ENCODE measurements at places on chromosomes 1 and 21.

DNA sequence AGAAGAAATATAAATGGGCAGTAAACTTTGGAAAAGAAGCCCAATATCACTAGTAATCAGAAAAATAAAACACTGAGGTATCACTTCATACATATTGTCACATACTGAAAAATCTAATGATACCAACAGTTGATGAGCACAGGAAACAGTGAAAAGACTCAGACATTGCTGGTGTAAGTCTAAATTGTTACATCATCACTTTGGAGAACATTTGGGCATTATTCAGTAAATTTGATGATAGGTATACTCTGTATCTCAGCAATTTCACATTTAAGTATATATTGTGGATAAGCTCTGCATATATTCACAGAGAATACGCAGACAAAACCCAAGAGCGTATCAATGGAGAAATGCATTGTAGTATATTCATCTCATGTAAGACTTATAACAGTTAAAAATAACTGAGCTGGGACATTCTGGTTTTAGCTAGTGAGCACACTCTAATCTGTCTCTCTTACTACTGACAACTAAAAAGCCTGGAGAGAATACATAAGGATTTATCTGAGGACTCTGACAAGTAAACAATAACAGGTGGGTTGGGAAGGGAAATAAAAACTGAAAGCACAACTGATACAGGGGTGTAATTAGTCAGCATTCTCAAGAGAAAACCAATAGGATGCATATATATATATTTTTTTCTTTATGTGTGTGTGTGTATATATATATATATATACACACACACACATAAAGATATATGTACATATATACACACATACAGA lies 212.7 kb upstream of the JUN start:
- H3K27me3 ChIP-seq = no peaks in the 10 kb centered on the region
- no peak for DNase-seq
- no peaks in the 10 kb centered on the region for H3K4me1 ChIP-seq
- H3K27ac ChIP-seq = no peak overlapping the region
- H3K36me3 ChIP-seq = no peaks in the 10 kb centered on the region

GRCh38 chr1:28313702-28314546 lies 14.9 kb upstream of the MED18 start:
- H3K27me3 ChIP-seq = no peaks in the 10 kb centered on the region
- no peak for DNase-seq
- no peak overlapping the region for H3K27ac ChIP-seq
- H3K4me1 ChIP-seq = no peaks in the 10 kb centered on the region
- no peak overlapping the region for H3K4me3 ChIP-seq

DNA sequence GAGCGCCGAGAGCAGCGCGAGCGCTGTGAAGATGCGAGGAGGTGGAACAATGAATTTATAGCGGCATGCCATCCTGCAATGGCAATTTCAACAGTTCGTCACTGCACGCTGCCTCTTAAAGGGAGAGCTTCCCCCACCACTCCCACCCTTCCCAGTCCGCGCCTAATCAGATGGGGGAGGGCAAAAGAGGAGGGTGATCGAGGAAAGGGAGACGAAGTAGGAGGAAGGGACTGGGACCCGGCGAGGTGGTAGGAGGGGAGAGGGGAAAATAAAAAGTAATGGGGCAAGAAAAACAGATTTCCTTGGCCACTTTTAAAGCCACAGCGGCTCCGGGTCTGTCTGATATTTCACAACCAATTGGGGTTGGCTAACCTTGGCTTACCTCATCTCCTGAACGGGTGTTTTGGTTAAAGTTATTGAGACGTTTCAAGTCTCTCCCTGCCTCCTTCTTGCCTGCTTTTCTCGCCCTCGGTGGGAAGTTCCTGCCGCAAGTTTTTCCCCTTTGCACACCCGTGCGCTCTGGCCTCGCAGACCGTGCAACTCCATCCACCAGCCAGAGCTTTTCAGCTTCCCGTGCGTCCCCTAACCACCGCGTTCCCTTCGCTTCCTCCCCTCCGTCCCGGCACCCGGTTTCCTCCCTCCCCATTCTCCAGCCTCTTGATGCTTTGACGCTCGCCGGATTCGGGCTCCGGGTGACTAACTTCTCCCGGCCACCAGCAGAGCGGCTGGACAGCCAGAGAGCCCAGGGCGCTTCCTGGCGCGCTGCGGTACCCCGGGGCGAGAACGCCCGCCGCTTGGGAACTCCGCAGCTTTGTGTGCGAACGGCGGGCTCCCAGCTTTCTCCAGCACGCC lies at the start of gene ADAMTS5:
Gene ADAMTS5, minus strand, starts transcription at position 27 of the 852 bp plus-strand sequence. CDS start 697 bp downstream, outside the sequence.
- peaks cover 22% of the 10 kb centered on the region for H3K27me3 ChIP-seq
- no peaks in the 10 kb centered on the region for H3K4me1 ChIP-seq
- no peak for DNase-seq

- no peak for DNase-seq
- peak overlapping the region; percentile 79 for H3K4me3 ChIP-seq
- H3K27ac ChIP-seq = peak overlapping the region; percentile 96
- no peaks in the 10 kb centered on the region for H3K27me3 ChIP-seq
Observed at GRCh38 chr1:26787381-26787705, 407 bp upstream of the PIGV start.

- H3K27me3 ChIP-seq = no peaks in the 10 kb centered on the region
- DNase-seq = no peak
- no peaks in the 10 kb centered on the region for H3K36me3 ChIP-seq
- H3K4me1 ChIP-seq = no peaks in the 10 kb centered on the region
- H3K4me3 ChIP-seq = no peak overlapping the region
- H3K27ac ChIP-seq = no peak overlapping the region
Observed at GRCh38 chr1:213444224-213444623, 393.2 kb downstream of the RPS6KC1 start.

- peak; percentile 47 for DNase-seq
- no peaks in the 10 kb centered on the region for H3K27me3 ChIP-seq
- no peaks in the 10 kb centered on the region for H3K36me3 ChIP-seq
- no peak overlapping the region for H3K27ac ChIP-seq
- H3K4me3 ChIP-seq = no peak overlapping the region
Observed at GRCh38 chr1:114979278-114979891, 50.2 kb upstream of the TSHB start.

- H3K27me3 ChIP-seq = no peaks in the 10 kb centered on the region
- H3K36me3 ChIP-seq = no peaks in the 10 kb centered on the region
- DNase-seq = no peak
- no peak overlapping the region for H3K4me3 ChIP-seq
- no peaks in the 10 kb centered on the region for H3K4me1 ChIP-seq
Observed at GRCh38 chr1:12140016-12140415, 26.8 kb upstream of the TNFRSF1B start.

DNA sequence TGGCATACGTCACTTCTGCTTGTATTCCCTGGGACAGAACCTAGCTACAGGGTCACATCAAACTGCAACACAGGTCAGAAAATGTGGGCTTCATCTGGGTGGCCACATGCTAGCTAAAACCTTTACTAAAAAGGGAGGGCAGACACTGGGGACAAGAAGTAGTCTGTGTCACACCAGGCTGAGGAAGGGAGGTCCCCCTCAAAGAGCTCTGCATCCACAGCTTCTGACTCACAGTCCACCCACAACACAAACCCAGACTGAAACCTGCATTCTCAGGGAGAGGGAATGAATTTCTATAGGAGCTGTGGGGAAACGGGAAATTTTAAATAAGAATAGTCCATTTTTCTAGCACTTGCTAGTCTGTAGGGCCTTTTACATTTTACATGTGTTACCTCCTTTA lies 16.2 kb downstream of the OLIG2 start:
- no peaks in the 10 kb centered on the region for H3K4me1 ChIP-seq
- DNase-seq = no peak
- H3K27me3 ChIP-seq = no peaks in the 10 kb centered on the region
- H3K4me3 ChIP-seq = no peak overlapping the region

DNA sequence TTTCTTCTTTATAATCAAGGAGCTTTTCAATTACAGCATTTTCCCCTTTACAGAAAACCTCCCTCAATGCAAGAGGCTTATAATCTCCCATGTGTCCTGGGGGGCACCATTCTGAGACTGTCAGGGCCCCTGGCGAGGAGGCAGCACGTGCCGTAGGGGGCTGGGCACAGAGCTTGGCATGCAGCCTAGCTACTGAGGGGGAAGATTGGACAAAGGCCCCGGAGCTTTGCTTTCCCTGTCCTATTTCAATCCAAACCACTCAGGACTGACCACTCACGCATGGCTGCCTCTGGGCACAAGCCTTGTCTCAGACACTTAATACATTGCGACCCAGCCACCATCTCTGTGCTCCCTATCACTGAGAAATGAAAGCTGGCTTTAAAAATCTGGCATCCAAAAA lies 2.8 kb upstream of the RAP1GAP start:
- H3K4me1 ChIP-seq = peaks cover 55% of the 10 kb centered on the region
- no peak overlapping the region for H3K4me3 ChIP-seq
- DNase-seq = no peak
- H3K27ac ChIP-seq = no peak overlapping the region
- H3K27me3 ChIP-seq = peaks cover 36% of the 10 kb centered on the region

GRCh38 chr21:45317398-45318145 lies 29.9 kb upstream of the POFUT2 start:
- H3K27ac ChIP-seq = peak overlapping the region; percentile 80
- H3K4me1 ChIP-seq = peaks cover 23% of the 10 kb centered on the region
- no peaks in the 10 kb centered on the region for H3K36me3 ChIP-seq
- no peak for DNase-seq

GRCh38 chr1:172630056-172630818 lies 28.7 kb upstream of the FASLG start:
- DNase-seq = no peak
- no peaks in the 10 kb centered on the region for H3K27me3 ChIP-seq
- no peaks in the 10 kb centered on the region for H3K36me3 ChIP-seq
- H3K27ac ChIP-seq = no peak overlapping the region
- no peaks in the 10 kb centered on the region for H3K4me1 ChIP-seq
- no peak overlapping the region for H3K4me3 ChIP-seq

GRCh38 chr1:23748016-23748415 lies 4.7 kb downstream of the ELOA start:
- peaks cover 55% of the 10 kb centered on the region for H3K4me1 ChIP-seq
- H3K4me3 ChIP-seq = no peak overlapping the region
- peaks cover 35% of the 10 kb centered on the region for H3K36me3 ChIP-seq
- H3K27ac ChIP-seq = no peak overlapping the region

DNA sequence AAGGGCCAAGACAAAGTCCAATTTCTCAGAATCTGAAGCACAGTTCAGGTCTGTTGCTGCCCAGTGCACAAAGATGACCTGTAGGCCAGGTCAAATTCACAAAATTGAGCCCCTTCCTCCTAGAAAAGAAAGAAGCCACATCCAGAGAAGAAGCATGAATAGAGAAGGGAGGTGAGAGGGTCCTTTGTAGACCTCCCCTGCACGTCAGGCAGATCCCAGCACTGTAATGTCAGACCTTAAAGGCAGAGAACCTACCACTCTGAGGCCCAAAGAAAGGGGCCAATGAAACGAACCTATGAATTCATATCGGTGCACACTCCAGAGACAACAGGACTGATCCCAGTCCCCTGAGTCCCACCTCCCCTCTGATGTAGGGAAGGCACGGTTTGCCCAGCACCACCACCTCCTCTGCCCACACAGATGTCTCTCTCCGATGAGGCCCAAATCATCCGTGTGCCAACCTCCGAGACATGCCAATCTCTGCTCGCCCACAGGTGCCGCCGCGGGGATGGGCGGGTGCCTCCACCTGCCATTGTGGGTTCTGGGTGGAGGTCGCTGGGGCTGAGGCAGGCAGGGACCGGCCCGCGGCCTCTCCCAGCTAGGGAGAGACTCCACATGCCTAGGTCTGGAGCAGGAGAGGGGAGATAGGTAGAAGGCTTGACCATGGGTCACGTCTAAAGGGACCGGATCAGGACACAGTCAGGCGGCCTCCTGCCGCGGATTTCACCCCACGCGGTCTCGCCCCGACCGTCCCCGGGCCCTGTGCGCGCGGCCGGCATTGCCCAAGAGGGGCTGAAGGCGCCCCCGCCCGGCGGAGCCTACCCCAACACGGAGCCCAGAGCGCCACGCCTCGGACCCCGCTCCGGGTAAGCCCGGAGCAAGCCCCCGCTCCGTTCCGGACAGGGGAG lies 42.1 kb downstream of the RRAGC start:
- no peak for DNase-seq
- H3K36me3 ChIP-seq = no peaks in the 10 kb centered on the region
- H3K27me3 ChIP-seq = no peaks in the 10 kb centered on the region
- no peak overlapping the region for H3K4me3 ChIP-seq

Data from tibial nerve (tissue), 4 donors.